ENCODE measurements at places on chromosomes 3 and 15. TPM values are rescaled to one million over a fixed set of nuclear protein-coding genes. Genes with fewer than 3 reads are reported as not detected.

DNA sequence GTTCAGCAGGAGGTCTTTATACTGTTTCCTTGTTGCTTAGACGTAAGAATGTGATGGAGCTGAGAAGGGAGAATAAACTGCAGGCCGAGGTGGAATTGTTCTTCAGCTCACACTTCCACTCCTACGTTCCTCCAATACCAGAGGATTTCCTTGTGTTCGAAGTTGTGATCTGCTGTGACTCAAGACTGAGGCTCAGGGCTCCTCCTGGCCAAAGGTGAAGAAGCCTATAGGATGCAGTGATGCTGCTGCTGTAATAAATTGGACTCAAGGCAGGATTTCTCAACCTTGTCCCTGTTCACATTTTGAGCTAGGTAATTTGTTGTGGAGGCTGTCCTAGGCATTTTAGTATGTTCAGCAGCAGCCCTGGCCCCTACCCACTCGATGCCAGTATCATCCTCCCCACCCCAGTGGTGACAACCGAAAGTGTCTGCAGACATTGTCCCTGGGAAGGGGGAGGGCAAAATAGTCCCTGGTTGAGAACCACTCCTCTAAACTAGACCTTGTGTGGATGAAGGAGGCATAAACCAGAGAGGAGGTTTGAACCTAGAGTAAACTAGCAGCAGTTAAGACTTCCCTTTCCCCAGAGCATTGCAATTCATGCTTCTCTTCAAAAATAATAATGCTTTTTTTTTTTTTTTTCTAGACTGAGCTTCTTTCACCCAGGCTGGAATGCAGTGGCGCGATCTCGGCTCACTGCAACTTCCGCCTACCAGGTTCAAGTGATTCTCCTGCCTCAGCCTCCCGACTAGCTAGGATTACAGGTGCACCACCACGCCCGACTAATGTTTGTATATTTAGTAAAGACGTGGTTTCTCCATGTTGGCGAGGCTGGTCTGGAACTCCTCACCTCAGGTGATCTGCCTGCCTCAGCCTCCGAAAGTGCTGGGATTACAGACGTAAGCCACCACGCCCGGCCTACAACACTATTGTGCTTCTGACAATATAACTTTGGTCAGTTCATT is 11.1 kb downstream of the RAP2B start:
- DNase-seq, result no peak

GRCh38 chr3:108664266-108664665 is 74.7 kb downstream of the DZIP3 start:
- no peak for DNase-seq

DNA sequence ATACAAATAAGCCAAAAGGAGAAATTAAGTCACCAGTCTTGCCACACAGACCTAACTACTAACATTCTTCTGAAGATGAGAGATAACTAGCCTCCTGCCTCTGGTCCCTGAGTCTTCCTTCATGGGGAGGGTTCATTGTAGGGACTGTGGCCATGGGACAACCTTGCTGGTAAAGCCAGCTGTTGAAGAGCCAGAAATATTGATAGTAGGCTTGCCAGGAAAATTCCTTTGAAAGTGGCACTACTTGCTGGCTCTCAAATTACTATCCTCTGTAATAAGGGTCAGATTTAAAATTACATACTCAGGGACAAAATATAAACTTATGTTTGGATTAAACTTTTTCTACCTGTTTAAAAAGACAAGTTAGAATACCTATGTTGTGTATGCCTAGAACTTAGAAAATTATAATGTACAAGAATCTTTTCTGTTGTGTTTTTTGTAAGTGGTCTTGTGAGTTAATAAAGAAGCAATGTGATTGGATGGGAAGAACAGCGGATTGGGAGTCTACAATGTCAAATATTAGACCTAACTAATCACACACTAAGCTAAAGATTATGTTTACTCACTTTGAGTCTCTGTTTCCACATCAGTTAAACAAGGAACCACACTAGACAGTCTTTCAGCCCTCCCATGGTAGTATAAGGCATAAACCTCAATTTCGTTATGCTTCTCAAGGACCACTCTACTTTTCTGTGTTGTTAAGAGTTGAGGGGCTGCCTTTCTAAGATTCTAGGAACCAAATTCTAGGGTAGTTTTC is 60.0 kb upstream of the TRIM71 start:
- no peak for DNase-seq

DNA sequence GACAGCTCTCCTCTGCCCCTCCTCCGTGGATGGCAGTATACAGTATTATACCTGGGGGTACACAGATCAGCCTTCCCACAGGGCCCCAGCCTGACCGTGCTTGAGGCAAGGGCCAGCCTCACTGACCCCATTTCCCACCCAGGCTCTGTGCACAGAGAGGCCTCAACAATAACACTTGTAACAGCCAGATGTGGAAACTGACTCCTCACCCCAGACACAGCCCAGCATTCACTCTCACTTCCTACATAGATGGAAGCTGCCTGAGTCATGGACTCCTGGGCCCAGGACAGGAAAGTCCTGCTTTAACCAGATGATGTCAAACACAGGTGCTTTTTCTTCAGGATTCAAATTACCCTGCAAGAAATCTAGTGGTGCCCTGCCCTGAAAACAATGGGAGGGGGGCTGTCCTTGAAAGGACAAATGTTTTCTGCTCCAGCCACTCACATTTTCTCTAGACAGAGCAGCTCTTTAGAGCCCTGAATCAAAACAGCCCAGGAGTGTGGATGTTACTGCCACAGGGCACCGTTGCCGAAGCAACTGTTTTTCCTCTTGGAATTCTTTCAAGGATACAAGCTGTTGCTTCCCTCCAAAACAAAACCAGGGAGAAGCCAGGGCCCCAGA is 16.4 kb downstream of the CCDC12 start:
- no peak for DNase-seq

DNA sequence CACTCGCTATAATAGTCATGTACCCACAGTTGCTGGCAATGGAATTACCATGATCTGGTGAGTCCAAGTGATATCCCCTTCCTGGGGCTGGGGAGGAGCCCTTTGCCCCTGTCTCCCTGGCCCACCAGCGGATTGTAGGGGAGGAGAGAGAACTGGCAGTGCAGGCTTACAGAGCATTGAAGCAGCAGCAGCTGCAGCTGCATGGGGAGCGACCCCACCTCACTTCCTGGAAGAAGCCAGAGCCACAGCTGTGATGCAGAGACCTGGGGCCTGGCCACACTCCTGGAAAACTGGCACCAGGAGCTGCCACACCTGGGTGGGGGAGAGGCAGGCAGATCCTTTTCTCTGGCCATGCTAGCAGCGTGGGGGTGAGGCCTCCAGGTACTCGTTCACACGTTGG is 300.1 kb upstream of the PROK2 start:
- DNase-seq, result no peak

GRCh38 chr3:2603692-2604289 is 505.1 kb downstream of the CNTN4 start:
- no peak for DNase-seq

DNA sequence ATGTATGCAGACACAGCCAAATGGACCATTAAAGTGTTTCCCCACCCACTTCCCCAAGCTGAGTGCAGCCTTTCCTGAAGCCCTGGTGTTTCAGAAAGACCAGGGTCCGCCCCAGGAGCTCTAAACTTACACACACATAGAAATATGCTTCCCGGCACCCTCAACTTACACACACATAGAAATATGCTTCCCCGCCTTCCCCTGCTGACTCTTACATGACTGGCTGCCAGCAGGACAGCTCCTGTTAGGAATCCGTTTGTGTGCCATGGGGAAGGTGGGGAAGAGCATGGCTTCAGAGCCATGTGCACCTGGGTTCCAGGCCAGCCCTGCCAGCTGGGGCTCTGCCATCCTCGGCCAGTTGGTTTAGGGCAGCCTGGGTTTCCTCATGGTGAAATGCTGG is 3.6 kb downstream of the CLEC3B start:
- DNase-seq, result no peak

GRCh38 chr15:51281368-51281967 is 56.9 kb downstream of the CYP19A1 start:
- DNase-seq, result peak; percentile 78

DNA sequence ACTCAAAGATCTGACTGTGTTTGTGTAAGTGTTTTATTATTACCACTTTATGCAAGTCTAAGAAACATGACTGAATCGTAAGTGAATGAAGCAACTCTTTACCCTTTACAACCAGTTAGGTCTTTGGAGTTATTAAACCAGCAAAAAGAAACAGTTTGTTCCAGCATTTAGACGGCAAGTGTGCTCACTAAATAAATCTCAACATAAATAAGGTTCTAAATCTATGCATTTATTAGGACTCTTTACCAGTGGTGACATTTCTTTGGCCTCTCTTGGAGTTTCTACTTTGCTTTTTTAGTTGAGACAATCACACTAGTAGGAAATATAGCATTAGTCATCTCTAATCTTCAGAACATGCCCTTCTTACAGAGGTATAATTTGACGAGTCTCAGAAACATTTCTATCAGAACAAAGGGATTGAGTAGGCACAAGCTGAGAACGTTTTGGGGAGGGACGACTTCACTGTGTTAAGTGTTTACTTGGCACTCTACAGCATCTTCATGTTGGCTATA is 739.9 kb upstream of the NR2F2 start:
- no peak for DNase-seq

- DNase-seq, result no peak
Observed at GRCh38 chr3:45644791-45645201, 44.4 kb upstream of the SACM1L start.

DNA sequence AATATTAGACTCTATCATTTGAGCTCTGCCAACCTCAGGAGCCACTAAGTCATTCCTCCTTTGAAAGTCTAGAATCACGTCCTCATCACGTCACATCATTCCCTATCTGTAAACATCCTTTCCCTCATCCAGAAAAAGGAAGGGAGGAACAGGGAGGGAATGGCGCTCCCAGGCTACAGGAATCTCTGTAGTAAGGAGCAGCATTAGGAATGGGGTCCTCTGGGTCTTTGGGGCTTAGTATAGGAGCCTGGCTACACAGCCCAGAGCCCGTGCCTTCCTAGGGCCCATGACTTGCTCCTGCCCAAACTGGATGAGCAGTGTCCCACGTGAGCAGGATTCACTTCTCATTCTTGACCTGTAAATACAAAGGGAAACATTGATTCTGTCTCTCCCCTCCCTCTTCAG is 1.6 kb downstream of the TAGLN3 start:
- DNase-seq, result no peak

GRCh38 chr3:73685061-73685460 is 60.3 kb upstream of the PDZRN3 start:
- DNase-seq, result no peak

DNA sequence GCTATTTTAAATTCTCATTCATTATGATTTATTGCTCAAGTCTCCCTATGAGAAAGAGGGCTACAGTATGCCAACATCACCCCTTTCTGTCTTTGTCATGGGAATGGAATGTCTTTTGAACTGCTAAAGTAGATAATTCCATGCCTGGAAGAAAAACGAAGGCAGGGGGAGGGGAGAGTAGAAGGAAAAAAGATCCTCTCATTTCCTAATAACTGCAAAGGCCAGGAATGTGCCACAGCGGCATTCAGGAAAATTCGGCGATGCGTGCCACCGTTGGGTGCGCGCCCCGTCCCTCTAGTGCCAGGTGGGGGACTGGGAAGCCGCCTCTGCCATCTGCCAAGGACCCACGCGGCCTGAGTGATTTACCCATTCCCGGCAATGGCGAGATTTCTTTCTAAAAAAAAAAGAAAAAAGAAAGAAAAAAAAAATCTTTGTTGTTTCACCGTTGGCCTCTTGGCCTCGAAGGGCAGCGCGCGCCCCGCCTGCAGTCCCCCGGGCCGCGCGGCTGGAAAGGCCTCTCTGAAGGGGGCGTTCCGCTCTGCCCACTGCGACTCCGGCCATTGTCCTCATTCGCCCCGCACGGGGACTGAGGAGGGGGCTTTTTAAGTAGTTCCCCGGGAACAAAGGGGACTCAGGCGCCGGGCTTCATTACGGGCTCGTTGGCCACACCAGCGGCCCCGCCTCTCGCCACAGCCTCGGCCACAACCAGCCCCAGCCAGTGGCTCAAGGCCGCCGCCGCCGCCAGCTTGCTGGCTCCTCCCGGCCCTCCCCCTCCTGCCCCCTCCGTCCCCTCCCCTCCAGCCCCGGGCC is 54.5 kb downstream of the CPN2 start:
- peak; percentile 74 for DNase-seq

- no peak for DNase-seq
Observed at GRCh38 chr15:71397377-71397776, 282.1 kb downstream of the THSD4 start.

- no peak for DNase-seq
Observed at GRCh38 chr15:51075364-51075763, 19.3 kb downstream of the TNFAIP8L3 start.

The LMCD1 gene
- 57.6 TPM for total RNA-seq

The SSR3 gene
- total RNA-seq, result 155 TPM

The MFAP1 gene
- total RNA-seq, result 19.8 TPM

The RASGRP1 gene
- 2.2 TPM for total RNA-seq

The CDCP1 gene
- 0.57 TPM for total RNA-seq

The SLC28A1 gene
- 0.83 TPM for total RNA-seq

The CXCR6 gene
- 0.32 TPM for total RNA-seq

The FOXB1 gene
- total RNA-seq, result not detected

The GOLIM4 gene
- total RNA-seq, result 88.8 TPM

The CACNA1D gene
- 0.46 TPM for total RNA-seq

The KBTBD13 gene
- total RNA-seq, result 3.3 TPM

The LRTM1 gene
- not detected for total RNA-seq

The ANKRD63 gene
- not detected for total RNA-seq

All from cardiac septum (tissue), 1 donor.